Lower lobe of right lung (tissue), 2 donors: ENCODE measurements at places on chromosomes 7 and 10. TPM values are rescaled to one million over a fixed set of nuclear protein-coding genes. Genes with fewer than 3 reads are reported as not detected.

DNA sequence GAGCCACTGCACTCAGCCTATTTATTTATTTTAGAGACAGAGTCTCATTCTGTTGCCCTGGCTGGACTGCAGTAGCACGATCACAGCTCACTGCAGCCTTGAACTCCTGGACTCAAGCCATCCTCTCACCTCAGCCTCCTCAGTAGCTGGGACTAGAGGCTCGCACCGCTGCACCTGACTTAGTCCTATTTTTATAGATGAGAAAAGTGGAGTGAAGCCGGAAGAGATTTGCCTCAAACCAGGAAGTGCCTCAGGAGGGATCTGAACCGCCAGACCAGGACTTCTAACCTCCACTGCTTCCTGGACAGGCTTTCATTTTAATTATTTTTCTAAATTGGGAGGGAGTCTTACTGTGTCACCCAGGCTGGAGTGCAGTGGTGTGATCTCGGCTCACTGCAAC, 17.5 kb upstream of the CLIP2 start:
- H3K4me1 ChIP-seq = peaks cover 29% of the 10 kb centered on the region
- peak overlapping the region; percentile 80 for H3K27ac ChIP-seq
- no peak for DNase-seq
- H3K36me3 ChIP-seq = no peaks in the 10 kb centered on the region

DNA sequence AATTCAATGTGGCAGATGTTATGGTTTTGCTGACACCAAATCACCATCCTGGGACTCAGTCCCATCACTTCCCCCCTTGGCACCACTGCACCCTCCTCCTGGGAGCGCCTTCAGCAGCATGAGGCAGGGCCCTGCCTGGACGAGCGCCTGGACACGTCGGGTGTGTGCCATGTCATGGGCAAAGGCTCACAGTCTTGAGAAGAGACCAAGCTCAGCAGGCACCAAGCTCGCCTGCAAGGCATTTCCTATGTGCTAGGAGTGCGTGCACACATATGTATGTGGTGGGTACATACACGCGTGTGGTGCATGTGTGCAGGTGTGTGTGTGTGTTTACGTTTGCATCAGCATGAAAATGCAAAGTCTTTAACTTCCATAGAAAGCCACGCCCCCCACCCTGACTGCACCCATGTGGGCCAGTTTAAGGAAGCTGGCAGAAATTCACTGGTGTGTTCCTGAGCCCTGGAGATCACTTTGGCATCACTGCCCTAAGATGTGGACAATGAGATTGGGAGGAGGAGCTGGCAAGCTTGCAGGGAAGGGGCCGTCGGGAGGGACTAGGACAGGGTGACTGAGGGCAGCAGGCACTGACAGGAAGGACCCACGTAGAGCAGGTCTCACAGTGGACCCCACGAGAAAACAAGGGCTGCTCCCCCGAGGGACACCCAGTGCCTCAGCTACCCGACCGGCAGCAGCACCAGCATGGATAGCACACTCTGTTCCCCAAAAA, 169.9 kb upstream of the PPP2R2D start:
- peaks cover 9% of the 10 kb centered on the region for H3K4me1 ChIP-seq
- H3K27me3 ChIP-seq = peaks cover 3% of the 10 kb centered on the region
- H3K27ac ChIP-seq = no peak overlapping the region
- DNase-seq = no peak
- H3K4me3 ChIP-seq = no peak overlapping the region

- H3K4me3 ChIP-seq = no peak overlapping the region
- peaks cover 6% of the 10 kb centered on the region for H3K4me1 ChIP-seq
- H3K36me3 ChIP-seq = no peaks in the 10 kb centered on the region
- DNase-seq = peak; percentile 47
Measured at GRCh38 chr10:46528675-46529615, 27.5 kb downstream of the GPRIN2 start.

- no peaks in the 10 kb centered on the region for H3K27me3 ChIP-seq
- peaks cover 9% of the 10 kb centered on the region for H3K4me1 ChIP-seq
- DNase-seq = no peak
- no peak overlapping the region for H3K4me3 ChIP-seq
- H3K36me3 ChIP-seq = no peaks in the 10 kb centered on the region
Measured at GRCh38 chr7:99098286-99098823, 45.6 kb downstream of the SMURF1 start.

DNA sequence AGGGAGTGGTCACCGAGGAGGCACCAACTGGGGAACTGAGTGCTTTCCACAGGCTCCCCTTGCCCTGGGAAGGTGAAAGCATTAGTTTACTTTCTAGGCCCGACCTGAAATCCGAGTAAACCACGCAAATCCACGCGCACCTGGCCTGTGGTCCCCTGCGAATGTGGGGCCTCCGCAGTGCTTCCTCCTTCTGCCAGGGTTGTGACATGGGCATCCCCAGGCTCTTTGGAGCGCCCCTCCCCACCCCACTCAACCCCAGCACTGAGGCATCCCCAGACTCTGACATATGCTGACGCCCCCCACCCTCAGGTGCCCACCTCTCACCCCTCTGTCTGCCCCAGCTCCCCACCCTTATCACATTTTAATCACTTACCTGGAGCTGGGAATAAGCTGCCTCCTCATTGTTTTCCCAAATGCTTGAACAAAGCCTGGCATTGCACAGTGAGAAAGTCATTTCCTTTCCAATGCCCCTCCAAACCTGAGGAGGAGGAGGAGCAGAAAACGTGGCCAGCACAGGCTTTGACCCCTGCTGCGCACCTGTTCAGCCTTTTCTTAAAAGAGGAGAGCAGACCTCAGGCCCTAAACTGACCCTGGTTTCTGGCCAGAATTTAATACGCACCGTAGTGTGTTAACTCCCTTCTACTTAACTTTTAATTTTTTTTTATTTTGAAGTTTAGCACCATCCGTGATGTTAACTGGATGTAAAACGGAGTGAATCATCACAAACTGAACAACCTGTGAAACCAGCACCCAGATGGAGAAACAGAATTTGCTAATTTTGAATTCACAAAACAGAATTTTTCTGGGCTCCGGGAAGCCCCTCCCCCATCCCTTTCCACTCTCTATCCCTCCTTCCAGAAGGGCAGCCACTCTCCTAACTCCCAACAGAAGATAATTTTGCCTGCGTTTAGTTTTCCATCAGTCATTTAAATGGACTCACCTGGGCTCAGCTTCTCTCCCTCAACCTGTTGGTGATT, 129.4 kb downstream of the WDR11 start:
- peaks cover 15% of the 10 kb centered on the region for H3K4me1 ChIP-seq
- H3K4me3 ChIP-seq = peak overlapping the region; percentile 50
- DNase-seq = peak; percentile 64
- peak overlapping the region; percentile 83 for H3K27ac ChIP-seq
- peaks cover 38% of the 10 kb centered on the region for H3K27me3 ChIP-seq

Gene FBXO24
- 0.74 TPM for total RNA-seq

Gene INHBA
- total RNA-seq = 81.2 TPM

Gene INA
- not detected for total RNA-seq
